ENCODE measurements at places on chromosomes 11 and 22. TPM values are rescaled to one million over a fixed set of nuclear protein-coding genes. Genes with fewer than 3 reads are reported as not detected.

Gene RAPSN
- not detected for total RNA-seq

Gene CCDC134
- total RNA-seq: not detected

Gene C22orf31
- not detected for total RNA-seq

Gene UBQLN3
- 0.75 TPM for total RNA-seq

Gene OLFML1
- 4.8 TPM for total RNA-seq

Gene OR52H1
- total RNA-seq: not detected

Gene P4HA3
- total RNA-seq: 0.27 TPM

Gene TMPRSS6
- total RNA-seq: 4.9 TPM

Gene OR52A1
- not detected for total RNA-seq

Gene SMC1B
- not detected for total RNA-seq

Gene MRGPRX4
- not detected for total RNA-seq

Measured in transverse colon (tissue), 4 donors.